Glomerular endothelial cell (primary cell): ENCODE measurements at places on chromosomes 13 and 19.

DNA sequence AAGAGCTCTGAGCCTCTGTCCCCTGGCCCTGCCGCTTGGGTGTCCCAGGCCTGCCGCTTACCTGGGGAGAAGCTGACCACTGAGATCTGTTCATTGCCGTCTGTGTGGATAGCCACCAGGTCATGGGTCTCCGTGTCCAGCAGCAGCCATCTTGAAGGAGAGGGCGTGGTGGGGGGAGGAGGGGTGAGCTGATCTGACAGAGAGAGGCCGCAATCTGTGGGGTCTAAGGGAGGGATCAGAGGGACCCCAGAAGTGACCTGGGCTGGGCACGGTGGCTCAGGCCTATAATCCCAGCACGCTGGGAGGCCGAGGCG is 14.6 kb upstream of the GPR4 start:
- no peak for DNase-seq

GRCh38 chr13:32409561-32410421 is 18.1 kb downstream of the N4BP2L1 start:
- DNase-seq = no peak

DNA sequence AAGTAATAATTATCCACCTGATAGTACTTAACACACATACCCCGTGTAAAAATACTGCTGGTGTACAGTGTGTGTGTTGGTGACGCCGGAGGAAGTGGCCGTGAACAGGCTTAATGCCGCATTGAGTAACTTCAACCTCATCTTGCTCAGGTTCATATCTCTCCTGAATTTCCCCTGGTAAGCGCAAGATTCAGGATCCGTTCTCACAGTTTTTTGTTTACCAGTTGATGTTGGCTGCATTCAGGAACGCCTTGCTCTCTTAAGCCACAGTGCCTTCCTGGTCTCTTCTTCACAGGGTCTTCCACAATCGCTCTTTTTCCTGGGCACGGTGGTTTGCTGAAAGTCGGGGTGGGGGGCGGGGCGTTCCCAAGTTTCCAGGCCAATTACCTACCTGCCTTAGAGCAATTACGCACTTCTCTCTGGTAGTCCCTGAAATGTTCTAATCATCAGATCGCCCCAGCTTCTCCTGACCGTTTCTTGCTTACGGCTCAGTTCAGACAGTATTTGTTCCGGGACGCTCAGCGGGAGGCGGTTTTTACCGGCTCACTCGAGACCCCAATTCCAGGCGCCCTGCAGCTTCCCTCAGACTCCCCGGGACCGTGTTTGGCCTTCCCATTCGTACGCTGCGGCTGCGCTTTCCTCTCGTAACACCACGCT is 706 bp upstream of the DNAJC3 start:
- no peak for DNase-seq

DNA sequence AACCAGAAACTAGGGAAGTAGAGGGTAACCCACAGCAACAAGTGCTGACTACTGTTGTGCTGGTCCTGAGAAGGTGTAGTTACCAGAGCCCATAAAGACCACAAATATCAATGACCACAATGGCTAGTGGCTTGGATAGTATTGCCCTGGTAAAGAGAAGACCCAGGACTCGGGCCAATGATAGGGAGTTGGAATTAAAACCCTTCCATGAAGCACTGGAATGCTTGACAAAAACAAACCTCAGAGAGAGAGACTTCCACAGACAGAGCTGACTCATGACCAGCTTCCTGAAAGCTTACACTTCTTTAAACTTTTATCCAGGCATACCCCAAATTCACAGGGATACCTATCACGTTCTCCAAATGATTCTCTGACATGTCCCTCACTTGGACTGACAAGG is 60.5 kb downstream of the WDR87 start:
- no peak for DNase-seq

DNA sequence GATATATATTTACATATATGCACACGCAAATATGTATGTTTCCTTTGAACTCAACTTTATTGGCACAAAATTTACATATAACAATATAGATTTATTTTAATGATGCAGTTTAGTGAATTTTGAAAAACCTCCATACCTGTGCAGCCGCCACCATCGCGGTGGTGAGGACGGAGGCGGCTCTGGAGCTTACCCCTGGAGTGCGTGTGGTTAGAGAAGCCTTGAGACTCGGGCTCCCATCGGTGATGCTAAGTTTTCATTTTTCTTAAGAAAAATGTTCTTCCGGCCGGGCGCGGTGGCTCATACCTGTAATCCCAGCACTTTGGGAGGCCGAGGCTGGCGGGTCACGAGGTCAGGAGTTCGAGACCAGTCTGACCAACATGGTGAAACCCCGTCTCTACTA is 31.8 kb downstream of the GJA3 start:
- DNase-seq = no peak

DNA sequence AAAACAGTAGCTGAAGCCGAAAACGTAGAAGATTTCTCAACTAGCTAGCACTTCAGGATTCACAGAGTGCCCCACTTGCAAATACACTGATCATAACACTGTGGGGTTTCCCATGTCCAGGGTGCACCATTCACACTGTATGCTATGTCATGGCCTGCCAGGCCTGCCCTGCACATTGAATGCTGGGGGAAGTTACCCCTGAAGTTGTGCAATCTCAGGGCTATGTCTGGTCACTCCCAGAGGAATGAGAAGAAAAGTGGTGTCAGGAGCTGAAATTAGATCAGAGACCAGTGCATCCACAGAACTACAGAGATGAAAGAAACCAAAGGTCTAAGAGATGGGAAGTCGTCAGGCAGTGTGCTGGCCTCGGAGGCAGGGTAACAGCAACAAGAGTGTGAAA is 196.8 kb downstream of the RAP2A start:
- DNase-seq = no peak

DNA sequence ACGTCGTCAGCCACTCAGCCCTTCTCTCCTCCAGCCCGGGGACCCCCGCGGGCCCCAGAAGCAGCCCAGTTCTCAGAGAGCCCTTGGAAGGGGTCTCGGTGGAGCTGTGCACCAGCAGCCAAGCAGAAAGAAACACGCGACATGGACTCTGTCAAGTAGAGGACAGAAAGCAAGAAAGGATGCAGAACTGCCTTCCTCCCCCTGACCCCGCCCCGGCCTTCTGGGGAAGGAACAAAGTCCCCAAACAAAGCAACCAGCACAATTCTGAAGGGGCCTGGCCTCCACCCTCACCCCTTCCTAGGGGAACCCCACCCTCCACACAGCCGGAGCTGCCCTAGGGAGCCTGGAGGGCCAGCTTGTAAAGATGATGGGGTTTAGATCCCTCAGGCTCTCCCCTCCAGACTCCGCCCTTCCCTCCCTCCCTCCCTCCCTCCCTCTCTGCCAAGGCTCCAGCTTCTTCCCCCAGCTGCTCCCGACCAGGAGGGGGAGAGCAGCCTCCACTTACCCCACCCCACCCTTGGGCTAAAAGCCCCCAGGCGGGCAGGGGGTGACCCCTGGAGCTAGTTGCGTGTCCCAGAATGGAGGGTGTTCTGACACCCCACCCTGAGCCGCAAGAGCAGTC is 7.8 kb downstream of the LYL1 start:
- DNase-seq = no peak

DNA sequence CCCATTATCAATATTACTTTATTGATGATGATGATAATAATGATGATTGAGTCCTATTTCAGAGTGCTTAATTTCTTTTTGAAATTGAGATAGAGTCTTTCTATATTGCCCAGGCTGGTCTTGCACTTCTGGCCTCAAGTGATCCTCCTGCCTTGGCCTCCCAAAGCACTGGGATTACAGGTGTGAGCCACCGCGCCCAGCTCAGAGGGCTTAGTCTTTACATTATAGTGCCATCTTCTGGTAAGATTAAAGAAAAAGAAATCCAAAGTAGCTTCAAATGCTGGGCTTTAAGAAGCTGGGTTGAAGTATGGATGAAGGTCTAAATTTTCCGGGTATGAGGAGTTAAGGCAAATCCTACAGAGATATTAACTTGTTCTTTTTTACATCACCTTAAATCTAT is 3.4 kb upstream of the ZNF333 start:
- no peak for DNase-seq

DNA sequence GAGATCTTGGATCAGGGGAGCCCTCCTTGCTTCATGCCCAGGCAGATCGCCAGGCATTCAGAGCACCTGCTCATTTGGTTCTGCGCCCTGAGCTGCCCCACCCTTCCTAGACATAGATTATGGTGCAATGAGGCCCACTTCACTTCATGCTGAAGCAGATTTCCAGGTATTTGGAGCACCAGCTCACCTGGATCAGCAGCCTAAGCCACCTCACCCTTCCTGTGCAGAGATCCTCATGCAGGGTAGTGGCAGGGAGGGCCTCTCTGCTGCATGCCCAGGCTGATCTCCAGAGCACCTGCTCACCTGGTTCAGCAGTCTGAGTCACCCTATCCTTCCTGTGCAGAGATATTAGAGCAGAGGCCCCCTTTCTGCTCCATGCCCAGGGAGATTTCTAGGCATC is 1966.1 kb downstream of the PCDH9 start:
- DNase-seq = no peak

DNA sequence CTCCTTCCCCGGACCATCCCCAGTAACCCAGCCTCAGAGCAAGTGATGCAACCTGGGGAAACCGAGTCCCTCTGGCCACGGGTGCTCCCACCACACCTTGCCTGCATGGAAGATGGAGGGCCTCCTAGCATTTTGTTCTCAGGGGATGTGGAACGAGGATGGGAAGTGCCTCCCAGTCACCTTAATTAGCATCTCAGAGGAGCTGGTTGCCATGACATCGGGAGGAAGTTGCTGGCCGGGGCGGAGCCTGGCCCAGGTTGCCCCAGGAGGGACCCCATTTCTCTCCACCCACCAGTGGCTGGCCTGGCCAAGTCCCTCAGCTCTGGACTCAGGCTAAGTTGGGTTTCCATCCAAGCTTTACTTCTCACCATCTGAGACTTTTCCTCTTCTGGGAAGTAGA is 24.1 kb upstream of the PTPRS start:
- DNase-seq = no peak

DNA sequence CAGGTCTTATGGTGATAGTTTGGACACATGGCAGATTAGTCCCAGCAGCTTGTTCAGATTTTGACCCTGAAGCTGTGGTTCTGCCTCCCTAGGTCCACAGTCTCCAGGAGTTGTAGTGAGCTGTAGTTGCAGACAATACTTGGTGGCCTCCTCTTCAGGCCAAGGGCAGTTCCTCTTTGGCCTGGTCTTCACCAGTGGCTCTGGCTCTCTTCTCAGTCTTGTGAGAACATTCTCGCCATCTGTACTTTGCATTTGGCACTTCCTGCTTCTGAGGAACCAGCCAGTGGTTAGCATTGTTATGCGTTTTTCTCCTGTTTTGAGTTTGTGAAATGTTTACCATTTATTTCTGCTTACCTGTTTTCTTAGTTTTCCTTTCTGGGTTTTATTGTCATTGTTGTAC is 40.7 kb downstream of the PCCA start:
- peak; percentile 4 for DNase-seq

DNA sequence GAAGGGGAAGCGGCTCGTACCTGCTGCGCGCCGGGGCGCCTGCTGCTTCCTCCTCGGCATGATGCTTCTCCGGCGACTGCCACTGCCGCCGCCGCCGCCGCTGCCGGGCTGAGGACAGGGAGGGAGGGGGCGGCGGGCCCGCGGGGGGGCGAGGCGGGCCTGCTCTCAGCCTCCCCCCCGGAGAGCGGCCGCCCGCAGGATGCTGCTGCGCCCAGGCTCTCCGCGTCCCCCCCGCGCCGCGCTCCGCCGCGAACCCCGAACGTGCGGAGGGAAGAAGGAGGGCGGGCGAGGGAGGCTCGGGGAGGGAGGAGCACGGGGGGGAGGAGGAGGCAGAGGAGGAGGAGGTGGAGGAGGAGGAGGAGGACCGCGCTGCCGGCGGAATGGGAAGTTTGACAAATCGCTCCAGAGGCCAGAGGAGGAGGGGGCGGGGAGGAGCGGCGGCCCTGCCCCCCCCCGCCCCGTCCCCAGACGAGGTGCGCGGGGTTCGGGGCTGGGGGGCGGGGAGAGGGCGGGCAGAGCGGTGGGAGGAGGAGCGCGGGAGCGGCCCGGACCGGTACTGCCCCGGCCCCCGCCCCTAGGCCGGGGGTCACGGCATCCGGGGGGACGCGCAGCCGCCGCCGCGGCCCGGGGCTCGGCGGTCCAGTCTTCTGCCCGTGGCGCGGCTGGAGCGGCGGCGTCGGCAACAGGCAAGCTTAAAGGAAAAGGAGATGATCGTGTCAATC is at the start of gene TSHZ3:
Gene TSHZ3, minus strand, starts transcription at position 277 of the 722 bp plus-strand sequence. Its CDS starts 217 bp downstream, at position 60.
- DNase-seq = no peak

- no peak for DNase-seq
Measured at GRCh38 chr13:43268632-43269031, 245.2 kb downstream of the DNAJC15 start.

GRCh38 chr13:50893211-50893852 is 16.3 kb upstream of the RNASEH2B start:
- no peak for DNase-seq

DNA sequence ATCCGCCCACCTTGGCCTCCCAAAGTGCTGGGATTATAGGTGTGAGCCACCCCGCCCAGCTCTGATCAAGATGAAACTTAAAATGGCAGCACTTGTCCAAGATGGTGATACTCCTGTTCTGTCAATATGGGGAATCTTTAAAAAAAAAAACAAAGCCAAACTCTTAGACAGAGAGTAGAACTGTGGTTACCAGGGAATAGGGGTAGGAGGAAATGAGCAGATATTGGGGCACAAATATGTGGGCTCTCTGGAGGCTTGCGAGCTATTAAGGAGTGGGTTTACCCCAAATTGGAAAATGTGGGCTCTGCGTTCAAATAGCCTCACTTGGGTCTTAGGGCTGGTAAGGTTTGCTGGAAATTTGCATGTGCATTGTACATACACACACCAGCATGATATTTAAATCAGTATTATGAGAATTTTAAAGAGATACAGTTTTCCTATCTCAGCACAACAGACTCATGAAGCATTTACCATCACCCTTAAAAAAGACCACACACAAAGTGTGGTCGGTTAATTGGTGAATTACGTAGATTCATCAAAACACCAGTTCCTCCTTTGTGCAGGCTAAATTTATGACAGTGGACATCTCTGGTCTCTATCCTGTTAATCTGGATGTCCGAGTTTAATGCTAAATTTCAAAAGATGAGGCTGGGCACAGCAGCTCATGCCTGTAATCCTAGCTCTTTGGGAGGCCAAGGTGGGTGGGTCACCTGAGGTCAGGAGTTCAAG is 11.3 kb downstream of the CD70 start:
- DNase-seq = no peak

- no peak for DNase-seq
Measured at GRCh38 chr13:111245576-111246384, 74.7 kb upstream of the TEX29 start.

DNA sequence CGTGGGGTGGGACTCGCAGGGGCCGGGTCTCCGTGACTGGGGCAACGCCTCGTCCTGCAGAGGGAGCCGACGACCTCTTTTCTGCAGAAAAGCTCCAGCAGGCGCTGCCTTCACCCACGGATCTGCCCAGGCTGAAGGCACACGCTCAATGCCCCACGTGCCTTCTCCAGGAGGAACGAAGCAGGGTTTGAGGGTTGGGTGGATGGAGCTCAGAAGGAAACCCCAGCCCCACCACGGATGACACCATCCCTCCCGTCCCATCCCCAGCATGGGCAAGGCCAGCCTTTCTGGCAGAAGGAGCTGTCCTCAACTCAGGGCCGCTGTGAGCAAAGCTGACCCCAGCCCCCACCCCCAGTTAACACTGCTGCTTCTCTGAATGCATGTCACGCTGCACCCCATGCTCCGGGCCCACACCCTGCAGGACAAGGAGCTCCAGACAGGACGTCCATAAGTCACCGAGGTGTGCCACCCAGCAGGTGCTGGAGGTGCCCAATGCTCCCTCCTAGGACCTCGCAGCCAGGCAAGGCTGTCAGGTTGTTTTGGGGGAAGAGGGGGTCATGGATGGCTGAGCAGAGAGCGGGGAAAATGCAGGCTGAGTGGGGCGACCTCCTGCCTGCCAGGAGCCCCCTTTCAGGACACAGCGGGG is 7.4 kb downstream of the C19orf25 start:
- DNase-seq = no peak
